ENCODE measurements at places on chromosomes 1 and 21.

GRCh38 chr21:31557421-31558188 lies 101.9 kb upstream of the SOD1 start:
- no peaks in the 10 kb centered on the region for H3K36me3 ChIP-seq
- H3K27me3 ChIP-seq, result peaks cover 18% of the 10 kb centered on the region
- H3K4me1 ChIP-seq, result peaks cover 26% of the 10 kb centered on the region
- H3K4me3 ChIP-seq, result peak overlapping the region; percentile 62
- DNase-seq, result no peak

DNA sequence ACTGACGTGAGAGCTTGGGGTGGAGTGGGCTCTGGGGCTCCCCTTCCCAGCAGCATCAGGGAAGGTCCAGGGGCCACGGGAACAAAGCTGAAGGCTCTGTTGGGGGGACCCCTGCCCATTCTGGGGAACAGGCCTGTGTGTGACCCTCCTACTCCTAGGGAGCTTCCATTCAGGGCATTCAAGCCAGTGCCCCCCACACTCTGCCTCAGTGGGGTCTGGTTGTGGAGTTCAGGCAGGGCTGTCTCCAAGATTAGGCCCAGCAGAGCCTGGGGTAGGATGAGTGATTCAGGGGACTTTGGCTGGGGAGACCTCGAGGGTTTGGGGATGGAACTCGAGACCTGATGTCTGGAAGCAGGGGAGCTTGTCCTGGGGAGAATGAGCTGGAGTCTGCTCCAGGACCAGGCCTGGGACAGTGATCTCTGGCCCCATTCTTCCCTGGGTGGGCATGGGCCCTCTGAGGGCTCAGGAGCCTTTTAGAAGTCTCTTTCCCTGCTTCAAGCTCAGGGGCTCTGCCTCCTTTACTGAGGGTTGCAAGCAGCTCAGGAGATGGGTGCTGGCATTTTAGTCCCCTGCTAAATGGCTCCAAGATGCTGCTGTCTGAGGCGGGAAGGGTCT lies 81.7 kb downstream of the PTPRU start:
- DNase-seq, result no peak
- H3K36me3 ChIP-seq, result no peaks in the 10 kb centered on the region
- no peak overlapping the region for H3K4me3 ChIP-seq
- no peak overlapping the region for H3K27ac ChIP-seq
- no peaks in the 10 kb centered on the region for H3K27me3 ChIP-seq

DNA sequence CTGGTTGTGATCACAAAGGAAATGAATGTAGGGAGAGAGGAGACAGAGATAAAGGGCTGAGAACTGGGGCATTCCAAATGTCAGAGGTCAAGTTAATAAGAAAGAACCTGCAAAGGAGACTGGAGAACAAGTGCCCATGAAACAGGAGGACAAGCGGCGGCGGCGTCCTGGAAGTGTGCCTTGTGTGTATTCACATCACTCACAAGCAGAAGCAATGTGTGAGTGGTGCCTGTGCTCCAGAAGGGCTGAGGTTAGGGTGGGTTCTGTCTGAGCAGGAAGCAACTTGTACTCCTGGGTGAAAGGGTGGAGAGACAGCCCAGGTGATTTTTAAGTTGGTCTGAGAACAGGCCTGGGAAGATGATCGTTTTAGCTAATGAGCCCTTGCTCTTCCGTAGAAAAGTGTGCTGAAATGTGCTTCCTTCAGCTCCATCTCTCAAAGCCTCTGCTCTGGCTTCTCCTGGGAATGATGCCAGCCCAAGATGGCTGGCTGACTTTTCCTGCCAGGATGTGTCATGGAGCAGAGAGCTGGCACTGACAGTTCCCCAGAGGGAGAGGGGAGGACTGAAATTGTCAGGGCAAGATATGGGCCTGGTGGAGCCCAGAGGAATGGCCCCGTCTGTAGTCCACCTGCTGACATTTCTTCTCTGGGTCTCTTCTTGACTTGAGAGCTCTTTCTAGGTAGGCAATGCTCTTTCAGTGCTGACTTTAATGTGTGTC lies 25.1 kb upstream of the PLEKHA6 start:
- no peaks in the 10 kb centered on the region for H3K27me3 ChIP-seq
- H3K4me3 ChIP-seq, result no peak overlapping the region
- no peak overlapping the region for H3K27ac ChIP-seq
- DNase-seq, result peak; percentile 29
- no peaks in the 10 kb centered on the region for H3K36me3 ChIP-seq

DNA sequence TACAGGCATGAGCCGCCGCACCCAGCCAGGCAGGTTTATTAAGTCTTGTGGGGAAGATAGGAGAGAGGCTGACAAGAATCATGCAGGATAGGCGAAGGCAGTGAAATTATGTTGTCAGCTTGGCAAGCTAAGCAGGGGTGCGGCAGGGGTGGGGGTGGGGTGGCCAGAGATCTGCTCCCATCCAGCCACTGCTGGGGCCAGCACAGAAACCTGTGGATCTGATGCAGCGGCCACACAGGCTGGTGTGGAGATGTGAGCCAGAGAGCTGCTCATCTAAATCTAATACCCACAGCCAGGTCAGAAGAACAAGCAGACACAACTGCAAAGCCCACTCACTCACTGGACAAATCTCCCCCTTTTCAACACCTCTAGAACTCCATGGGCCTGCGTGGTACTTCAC lies 68.7 kb downstream of the KCTD3 start:
- no peak overlapping the region for H3K27ac ChIP-seq
- H3K27me3 ChIP-seq, result no peaks in the 10 kb centered on the region
- no peak for DNase-seq
- no peak overlapping the region for H3K4me3 ChIP-seq
- no peaks in the 10 kb centered on the region for H3K4me1 ChIP-seq

DNA sequence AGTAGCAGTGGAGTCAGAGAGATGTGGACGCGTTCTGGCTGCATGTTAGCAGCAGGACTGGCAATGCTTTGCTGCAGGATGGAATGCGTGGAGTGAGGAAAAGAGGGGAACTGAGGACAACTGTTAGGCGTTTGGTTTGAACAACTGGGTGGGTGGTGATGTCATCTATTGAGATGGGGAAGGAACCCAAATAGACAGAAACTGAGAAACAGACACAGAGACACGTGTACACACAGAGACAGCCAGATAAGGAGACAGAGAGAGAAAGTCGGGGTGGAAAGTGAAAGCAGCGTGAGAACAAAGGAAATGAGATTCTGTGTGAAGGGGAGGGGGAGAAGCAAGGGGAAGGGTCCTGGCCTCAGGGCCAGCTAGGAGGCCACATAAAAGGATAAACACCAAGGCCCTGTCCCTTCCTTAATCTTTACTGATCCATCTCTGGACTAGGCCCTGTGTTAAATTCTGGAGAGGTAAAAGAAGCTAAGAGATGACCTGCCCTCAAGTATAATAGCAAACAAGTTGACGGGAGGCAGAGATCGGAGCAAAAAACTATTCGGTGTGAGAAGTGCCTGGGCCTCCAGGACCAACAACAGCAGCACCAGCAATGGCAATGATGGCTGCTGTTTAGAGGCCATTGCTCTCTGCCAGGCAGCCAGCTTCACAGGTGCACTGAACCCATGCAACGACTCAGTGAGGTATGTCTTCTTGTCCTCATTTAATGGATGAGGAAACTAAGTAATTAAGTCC lies 31.6 kb downstream of the VWA5B1 start:
- no peaks in the 10 kb centered on the region for H3K27me3 ChIP-seq
- DNase-seq, result no peak
- no peaks in the 10 kb centered on the region for H3K36me3 ChIP-seq
- H3K27ac ChIP-seq, result peak overlapping the region; percentile 40

GRCh38 chr1:115670476-115671175 lies 28.9 kb downstream of the VANGL1 start:
- no peaks in the 10 kb centered on the region for H3K4me1 ChIP-seq
- DNase-seq, result no peak
- no peak overlapping the region for H3K27ac ChIP-seq
- H3K4me3 ChIP-seq, result no peak overlapping the region

DNA sequence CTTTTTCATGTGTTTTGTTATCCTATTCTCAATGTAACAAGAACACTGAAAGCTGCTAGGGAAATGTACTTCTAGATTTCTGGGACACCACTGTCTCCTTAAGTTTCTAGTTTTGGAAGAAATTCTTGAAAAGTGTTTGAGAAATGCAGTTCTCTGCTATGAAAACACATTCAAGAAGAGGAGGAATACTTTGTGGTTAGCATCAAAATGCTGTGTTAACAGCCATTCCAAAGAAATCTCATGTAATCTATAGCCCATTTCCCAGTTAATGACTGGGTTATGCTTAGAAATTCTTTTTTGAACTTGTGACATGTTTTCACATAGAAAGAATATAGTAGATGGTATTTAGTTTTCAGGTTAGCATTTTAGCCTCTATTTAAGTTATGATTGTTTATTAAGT lies 6.0 kb downstream of the RAVER2 start:
- H3K27me3 ChIP-seq, result no peaks in the 10 kb centered on the region
- peaks cover 23% of the 10 kb centered on the region for H3K4me1 ChIP-seq
- no peak for DNase-seq
- H3K36me3 ChIP-seq, result no peaks in the 10 kb centered on the region
- no peak overlapping the region for H3K27ac ChIP-seq
